Stimulated activated CD8-positive, alpha-beta memory T cell treated with anti-CD3 and anti-CD28 coated beads, Interleukin-15, amount 100 ng/mL, for 24 hours (primary cell): ENCODE measurements at places on chromosomes 2 and 18.

DNA sequence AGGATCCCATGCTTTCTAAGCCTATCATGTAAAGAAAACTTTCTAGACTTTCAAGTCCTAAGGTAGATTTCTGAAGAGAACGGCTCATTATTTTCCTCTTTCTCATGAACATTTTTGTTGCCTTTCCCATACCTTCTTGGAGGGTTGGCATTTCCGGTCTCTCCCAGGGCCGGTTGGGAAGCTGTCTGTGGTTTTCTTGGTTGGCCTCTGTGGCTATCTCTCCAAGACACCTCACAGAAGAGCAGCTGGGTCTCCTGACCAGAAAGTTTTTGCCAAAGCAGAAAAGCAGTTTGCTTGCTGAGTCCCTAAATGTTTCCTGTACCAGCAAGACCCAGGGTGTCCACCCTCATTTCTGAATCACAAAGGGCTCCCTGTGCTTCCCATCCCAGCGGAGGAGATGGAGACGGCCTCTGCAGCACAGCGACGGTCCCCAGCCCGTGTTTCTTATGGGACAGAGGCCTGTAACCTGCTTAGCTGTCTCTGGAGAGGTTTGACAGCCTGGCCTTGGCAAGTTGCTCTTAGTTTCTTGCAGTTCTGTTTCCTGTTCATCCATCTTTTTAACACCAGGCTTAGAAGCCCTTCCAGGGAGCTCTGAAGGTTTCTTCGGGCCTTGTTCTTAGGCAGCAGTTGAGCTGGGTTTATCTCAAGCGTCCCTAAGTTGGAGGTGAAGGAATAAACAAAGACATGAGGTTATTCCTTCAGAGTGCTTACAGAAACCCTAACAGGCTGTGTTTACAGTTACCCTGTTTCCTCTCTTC is 39.8 kb downstream of the GREB1 start:
- DNase-seq, result no peak

DNA sequence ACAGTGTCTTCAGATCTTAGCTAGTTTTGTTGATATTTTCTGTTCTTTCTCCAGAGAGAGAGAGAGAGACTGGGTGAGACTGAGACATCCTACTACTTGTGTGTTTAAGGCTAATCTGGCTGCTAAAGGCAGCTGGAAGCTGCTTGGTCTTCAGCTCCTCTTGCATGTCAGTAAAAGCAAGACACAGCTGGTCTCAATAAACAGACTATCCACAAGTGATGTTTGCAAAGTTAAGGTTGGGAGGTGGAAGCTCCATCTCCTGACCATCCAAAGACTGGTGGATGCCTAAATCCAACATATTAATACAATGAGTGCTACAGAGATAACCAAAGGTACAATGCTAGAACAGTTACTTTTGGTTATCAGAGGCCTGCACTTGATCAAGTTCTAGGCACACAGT is 17.8 kb downstream of the ERFE start:
- DNase-seq, result no peak

DNA sequence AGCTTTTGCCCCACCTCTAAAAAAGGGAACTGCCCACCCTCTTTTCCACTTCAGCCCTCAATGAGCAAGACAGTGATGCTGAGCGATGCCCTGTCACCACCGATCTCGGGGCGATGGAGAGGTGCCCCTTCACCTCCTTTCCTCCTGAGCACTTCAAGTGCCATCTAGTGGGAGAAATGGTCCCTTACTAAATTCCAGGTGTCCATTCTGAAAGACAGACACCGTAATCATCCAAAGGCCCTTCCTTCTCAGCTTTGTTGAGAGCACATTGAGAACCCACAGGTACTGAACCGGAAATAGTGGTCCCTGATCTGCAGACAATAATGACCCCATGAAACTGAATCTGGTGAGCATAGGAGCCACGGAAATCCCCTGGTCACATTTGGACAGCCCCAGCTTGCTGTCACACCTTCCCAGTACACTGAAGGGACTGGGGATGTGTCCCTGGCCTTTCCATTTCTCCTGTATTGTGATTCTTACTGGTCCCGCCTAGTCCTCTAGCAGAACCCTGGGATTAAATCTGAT is 38.5 kb downstream of the KCTD18 start:
- no peak for DNase-seq

DNA sequence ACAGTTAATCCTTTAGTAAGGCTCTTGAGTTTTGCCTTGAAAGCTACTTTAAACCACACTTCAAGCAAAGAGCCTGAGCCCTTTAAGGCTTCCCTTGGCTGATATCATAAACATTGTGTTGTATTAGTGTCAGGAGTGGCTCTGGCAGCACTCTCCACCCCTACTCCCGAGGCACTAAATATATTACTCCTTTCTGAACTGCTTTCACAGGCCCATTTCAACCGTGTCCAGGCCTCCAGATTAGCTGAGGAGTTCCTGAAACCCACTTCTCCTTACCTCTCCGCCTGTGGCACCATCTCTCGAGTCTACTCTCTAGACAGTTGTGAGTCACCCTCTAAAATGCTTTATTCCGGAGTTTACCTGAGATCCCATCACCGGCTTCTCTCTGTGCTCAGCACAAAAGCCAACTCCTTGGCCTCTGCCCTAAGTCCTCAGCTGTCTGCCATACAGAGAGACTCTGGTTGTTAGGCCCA is 14.4 kb upstream of the STON1 start:
- DNase-seq, result no peak

DNA sequence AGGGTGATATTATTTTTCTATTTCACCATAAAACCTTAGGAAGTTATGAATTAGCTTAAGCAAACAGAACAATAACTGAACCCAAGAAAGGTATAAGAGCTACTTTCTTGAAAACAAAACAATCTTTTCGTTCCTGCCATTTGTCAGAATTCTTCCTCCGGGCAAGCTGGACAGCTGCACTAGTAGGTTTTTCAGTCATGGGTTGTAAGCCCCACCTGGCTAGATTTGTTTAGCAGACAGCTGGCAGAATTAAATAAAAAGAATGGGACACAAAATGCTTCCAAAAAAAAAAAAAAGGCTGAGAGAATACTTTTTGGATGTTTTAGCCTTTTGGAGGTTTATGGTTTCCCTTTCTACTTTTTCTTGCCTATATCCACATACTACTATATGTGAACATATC is 694.1 kb downstream of the ARHGAP15 start:
- no peak for DNase-seq
